Stimulated activated CD8-positive, alpha-beta memory T cell treated with anti-CD3 and anti-CD28 coated beads, Interleukin-4, amount 100 ng/mL, for 1 hour (primary cell): ENCODE measurements at places on chromosomes 12 and 14.

DNA sequence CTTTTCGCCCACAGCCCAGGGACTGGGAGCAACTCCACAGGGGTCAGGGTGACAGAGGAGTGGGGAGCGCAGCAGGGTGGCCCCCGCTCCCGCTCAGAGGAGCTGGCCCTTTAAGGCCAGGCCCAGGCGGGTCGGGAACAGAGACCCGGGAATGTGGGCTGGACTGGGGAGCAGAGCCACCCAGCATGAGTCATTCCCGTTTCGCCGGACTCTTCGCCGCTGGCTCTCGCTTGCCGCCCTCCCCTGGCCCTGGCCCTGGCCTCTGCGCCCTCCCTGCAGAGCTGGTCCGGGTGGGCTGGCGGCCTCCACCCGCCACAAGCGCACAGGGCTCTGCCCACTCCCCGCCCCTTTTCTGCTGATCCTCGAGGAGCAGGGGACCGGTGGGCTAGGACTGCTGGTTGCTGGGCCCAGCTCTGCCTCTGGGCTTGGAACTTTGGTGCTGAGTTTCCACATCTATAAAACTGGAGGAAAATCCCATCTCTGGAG is 92.8 kb downstream of the NINJ2 start:
- DNase-seq = no peak

DNA sequence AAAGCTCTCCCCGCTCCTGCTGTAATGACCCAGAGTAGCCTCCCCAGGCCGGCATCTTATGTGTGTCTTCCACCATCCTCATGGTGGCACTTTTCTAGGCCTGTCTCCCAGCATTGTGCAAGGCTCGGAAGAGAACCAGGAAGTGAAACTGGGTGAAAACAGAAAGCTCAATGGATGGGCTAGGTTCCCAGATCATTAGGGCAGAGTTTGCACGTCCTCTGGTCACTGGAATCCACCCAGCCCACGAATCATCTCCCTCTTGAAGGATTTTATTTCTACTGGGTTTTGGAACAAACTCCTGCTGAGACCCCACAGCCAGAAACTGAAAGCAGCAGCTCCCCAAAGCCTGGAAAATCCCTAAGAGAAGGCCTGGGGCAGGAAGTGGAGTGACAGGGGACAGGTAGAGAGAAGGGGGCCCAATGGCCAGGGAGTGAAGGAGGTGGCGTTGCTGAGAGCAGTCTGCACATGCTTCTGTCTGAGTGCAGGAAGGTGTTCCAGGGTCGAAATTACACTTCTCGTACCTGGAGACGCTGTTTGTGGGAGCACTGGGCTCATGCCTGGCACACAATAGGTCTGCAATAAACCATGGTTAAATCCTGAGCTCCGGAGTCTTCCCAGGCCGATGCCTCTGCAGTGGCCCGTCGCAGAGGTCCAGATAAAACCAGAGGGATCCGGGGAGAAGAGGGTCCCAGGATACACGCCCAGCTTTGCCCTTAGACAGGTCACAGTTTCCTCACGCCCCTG is 15.6 kb downstream of the ACVRL1 start:
- DNase-seq = no peak

GRCh38 chr12:109680264-109681005 is 33.2 kb upstream of the FAM222A start:
- DNase-seq = no peak

GRCh38 chr14:54839701-54840119 is 62.9 kb downstream of the GCH1 start:
- no peak for DNase-seq

- DNase-seq = no peak
Measured at GRCh38 chr12:101204602-101205304, 5.3 kb downstream of the SLC5A8 start.

- DNase-seq = no peak
Measured at GRCh38 chr14:89252887-89253532, 164.0 kb downstream of the FOXN3 start.

DNA sequence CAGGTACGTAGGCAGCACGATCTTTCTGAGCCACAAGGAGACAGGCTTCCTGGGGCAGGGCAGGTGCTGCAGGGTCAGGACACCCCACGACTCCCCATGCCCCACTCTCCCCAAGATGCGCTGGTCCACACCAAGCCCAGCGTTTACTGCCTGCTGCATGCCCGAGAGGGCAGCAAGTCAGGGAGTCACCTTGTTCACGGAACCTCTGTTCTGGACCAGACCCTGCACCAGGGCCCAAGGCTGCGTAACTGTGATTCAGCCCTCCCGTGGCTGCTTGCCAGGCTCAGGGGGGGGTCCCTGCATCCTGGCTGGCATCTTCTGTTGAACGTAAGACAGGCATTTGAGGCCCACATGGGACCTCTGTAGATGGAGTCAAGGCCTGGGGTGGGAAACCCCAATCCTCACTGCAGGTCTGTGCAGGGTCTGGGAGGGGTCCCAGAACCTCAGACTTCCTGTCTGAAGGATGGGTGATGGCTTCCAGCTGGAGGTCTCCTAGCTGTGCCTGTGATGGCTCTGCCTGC is 228.6 kb upstream of the RTL1 start:
- DNase-seq = no peak

- no peak for DNase-seq
Measured at GRCh38 chr14:79080040-79080439, 909.9 kb downstream of the NRXN3 start.

GRCh38 chr12:69649529-69649928 is 38.8 kb upstream of the LRRC10 start:
- no peak for DNase-seq

DNA sequence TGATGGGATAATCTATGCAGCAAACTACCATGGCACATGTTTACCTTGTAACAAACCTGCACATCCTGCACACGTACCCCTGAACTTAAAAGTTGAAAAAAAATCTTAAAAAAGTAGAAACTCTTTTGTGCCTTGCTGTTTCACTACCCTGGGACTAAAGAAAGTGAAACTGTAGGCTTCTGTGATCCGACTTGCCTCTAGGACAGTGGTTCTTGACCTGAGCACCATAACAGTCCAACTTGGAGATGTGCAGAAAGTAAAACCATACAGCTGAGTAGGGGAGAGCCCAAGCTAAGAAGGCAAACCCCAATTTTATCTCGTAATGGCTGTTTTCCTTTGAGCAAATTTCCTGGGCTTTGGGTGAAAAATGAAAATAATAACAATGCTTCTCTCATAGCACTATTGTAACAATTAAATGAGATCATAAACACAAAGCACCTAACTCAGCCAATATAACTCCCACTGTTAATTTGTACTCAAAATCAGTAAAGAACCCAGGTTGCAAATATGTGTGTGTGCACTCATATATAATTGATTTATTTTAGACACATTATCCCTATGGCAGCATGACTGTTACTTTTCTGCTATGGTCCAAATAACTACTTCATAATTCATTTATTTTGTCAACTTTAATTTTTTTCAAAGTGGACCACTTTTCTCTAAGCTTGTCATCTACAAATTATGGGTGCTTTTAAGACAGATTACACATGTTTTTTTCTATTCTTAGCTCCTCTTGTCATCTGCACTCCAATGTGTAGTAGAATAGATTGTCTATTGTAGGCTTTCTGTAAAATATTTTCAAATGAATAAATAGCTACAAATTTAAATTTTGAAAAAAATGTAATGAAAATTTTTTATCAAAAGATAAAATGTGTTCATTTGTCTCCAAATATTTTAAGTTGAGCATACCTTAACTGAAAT is 334.9 kb downstream of the BTG1 start:
- DNase-seq = no peak

DNA sequence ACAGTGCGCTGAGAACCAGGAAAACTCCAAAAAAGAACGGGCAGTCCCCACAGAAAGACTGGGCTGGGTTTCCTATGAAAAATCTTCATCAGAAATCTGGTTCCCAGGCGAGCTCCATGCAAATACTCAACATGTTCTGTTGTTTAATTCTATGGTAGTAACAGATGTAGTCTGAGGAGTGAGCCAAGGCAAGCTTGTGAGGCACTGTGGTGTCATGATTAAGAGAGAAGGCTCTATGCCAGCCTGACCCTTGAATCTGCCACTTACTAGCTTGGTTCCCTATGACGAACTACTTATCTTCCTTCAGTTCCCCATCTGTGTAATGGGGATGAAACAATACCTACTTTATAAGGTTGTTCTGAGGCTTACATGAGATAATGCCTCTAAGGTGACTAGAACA is 10.7 kb downstream of the POMT2 start:
- no peak for DNase-seq

GRCh38 chr12:111469401-111469800 is 63.7 kb downstream of the SH2B3 start:
- no peak for DNase-seq
